CD4-positive, alpha-beta T cell (primary cell): ENCODE measurements at places on chromosomes 11 and 22. TPM values are rescaled to one million over a fixed set of nuclear protein-coding genes. Genes with fewer than 3 reads are reported as not detected.

Gene MAJIN
- total RNA-seq, result 0.50 TPM

Gene MMP27
- not detected for total RNA-seq

Gene IGSF9B
- 24.3 TPM for total RNA-seq

Gene FLRT1
- total RNA-seq, result not detected

Gene PRDM11
- total RNA-seq, result 2.5 TPM

Gene APLNR
- total RNA-seq, result not detected

Gene PARVG
- 142 TPM for total RNA-seq

Gene ZNF214
- not detected for total RNA-seq

Gene IRAG1
- not detected for total RNA-seq

Gene MYBPC3
- total RNA-seq, result not detected

Gene NEFH
- 0.05 TPM for total RNA-seq

Gene INPP5J
- total RNA-seq, result 0.69 TPM

Gene NRGN
- 1.4 TPM for total RNA-seq

Gene CRYBB1
- total RNA-seq, result not detected

Gene ENDOD1
- 4.4 TPM for total RNA-seq

Gene ACTN3
- 0.14 TPM for total RNA-seq

Gene CCDC90B
- total RNA-seq, result 25.7 TPM

Gene FAM180B
- total RNA-seq, result 0.92 TPM

Gene ZNF202
- total RNA-seq, result 6.8 TPM
